ENCODE measurements at places on chromosomes 4 and X.

DNA sequence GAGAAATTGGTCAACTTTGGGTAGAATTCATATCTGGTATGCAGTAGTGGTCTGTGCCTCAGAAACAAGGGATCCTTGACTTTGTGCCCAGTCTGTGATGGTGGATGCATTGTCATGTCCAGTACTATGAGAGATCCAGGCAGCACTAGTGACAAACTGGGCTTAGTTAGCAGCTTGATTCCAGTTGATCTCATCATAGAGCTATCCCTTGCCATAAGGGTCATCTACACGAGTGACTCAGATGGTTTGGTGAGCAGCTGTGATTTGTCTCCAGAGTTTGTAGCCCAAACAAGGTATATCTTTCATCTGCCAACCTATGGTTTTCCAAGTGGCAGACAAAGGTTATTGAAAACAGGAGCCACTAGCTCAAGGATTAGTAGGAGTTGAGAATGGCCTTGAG is 298.8 kb downstream of the GBA3 start:
- no peak for DNase-seq

- no peak for DNase-seq
Measured at GRCh38 chrX:20372533-20372932, 105.8 kb upstream of the RPS6KA3 start.

GRCh38 chr4:26248647-26249046 is 72.2 kb upstream of the RBPJ start:
- DNase-seq, result no peak

GRCh38 chr4:2063557-2064275 is 4.6 kb downstream of the NAT8L start:
- no peak for DNase-seq

GRCh38 chr4:185275501-185275900 is 66.1 kb downstream of the SNX25 start:
- DNase-seq, result no peak

DNA sequence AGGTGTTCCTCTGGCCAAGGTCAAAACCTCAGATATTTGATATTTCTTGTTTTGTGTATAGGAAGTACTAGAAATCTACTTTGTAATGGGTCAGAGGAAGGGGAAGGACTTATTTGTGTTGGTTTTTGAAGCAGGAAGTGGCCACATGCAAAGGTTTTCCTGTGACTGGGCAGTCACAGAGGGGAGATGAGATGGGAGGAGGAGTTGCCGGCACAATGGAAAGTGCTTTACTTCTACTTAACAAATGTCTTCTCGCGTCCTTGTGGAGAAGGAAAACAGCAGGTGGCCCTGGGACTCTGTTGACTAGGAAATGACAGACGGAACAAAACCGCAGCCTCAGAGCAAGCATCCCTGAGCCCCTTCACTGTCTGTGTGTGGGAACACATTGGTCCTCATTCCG is 46.6 kb downstream of the SHROOM2 start:
- DNase-seq, result no peak

DNA sequence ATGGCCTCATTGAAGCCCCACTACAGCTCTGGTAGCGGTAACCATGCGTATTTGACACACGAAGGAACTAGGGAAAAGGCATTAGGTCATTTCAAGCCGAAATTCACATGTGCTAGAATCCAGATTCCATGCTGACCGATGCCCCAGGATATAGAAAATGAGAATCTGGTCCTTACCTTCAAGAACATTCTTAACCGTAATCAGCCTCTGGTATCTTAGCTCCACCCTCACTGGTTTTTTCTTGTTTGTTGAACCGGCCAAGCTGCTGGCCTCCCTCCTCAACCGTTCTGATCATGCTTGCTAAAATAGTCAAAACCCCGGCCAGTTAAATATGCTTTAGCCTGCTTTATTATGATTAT is 876 bp downstream of the HPRT1 start:
- no peak for DNase-seq

DNA sequence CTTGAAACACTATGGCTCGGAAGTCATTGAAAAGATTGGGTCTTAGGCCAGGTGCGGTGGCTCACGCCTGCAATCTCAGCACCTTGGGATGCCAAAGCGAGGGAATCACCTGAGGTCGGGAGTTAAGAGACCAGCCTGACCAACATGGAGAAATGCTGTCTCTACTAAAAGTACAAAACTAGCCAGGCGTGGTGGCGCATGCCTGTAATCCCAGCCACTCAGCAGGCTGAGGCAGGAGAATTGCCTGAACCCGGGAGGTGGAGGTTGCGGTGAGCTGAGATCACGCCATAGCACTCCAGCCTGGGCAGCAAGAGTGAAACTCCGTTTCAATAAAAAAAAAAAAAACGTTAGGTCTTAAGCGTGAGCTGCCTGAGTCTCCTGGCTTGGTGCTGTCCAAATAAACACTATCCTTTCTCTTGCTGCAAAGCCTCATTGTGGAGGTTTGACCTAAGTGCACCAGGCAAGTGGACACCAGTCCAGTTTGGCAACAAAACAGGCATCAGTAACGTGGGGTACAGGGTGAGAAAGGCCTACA is 185.9 kb downstream of the DHRSX start:
- no peak for DNase-seq

DNA sequence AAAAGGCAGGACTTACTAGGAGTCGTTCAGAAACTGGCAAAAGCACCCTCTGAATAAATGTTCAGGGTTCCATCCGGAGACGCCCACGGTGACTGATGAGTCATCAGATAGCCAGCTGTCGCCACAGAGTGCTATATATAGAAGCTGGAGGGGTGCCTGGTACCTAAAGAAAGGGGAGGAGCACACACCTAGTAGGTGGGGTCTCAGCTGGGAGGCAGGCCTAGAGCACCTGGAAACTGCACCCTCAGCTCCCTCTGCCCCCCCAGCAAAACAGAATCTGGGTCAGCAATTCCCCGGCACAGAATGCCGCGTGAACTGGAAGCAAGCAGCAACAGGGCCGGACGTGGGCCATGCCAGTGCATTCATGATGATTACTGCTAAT is 242.0 kb downstream of the BCOR start:
- peak; percentile 80 for DNase-seq
